Myometrial cell (primary cell): ENCODE measurements at places on chromosomes 5 and 9. TPM values are rescaled to one million over a fixed set of nuclear protein-coding genes. Genes with fewer than 3 reads are reported as not detected.

The PCDHGC3 gene
- total RNA-seq, result 38.6 TPM in 2 replicates

The SLC35D2 gene
- 18.7 and 20.2 TPM in 2 replicates for total RNA-seq

The TMEM252 gene
- total RNA-seq, result not detected in 2 replicates

The DDX4 gene
- not detected in 2 replicates for total RNA-seq

The FGF18 gene
- not detected in 2 replicates for total RNA-seq

The TRMO gene
- total RNA-seq, result 10.7 and 10.8 TPM in 2 replicates

The TEK gene
- 2.3 and 2.6 TPM in 2 replicates for total RNA-seq

The PTPN3 gene
- total RNA-seq, result 0.18 and 0.29 TPM in 2 replicates

The PLPPR1 gene
- total RNA-seq, result not detected in 2 replicates

The PDE6A gene
- total RNA-seq, result not detected in 2 replicates

The OGN gene
- under 0.01 and 0.18 TPM in 2 replicates for total RNA-seq

The ZMAT2 gene
- 37.2 and 37.7 TPM in 2 replicates for total RNA-seq

The NUTM2G gene
- not detected in 2 replicates for total RNA-seq

The PHF24 gene
- not detected in 2 replicates for total RNA-seq

The GPR151 gene
- total RNA-seq, result not detected in 2 replicates

The SPINK4 gene
- not detected in 2 replicates for total RNA-seq

The TXNDC8 gene
- total RNA-seq, result not detected in 2 replicates

The ARL10 gene
- total RNA-seq, result 2.0 and 3.4 TPM in 2 replicates

The TNC gene
- total RNA-seq, result 24.8 and 35.3 TPM in 2 replicates

The CER1 gene
- total RNA-seq, result not detected in 2 replicates

The PCDHA3 gene
- 0.18 and 0.58 TPM in 2 replicates for total RNA-seq

The FOXD4L5 gene
- total RNA-seq, result not detected in 2 replicates

The BTNL3 gene
- total RNA-seq, result not detected in 2 replicates

The SIT1 gene
- total RNA-seq, result not detected in 2 replicates

The AGPAT2 gene
- 64.7 and 73.2 TPM in 2 replicates for total RNA-seq

The LYRM7 gene
- 10.8 and 14.4 TPM in 2 replicates for total RNA-seq

The PRDM9 gene
- not detected in 2 replicates for total RNA-seq

The ARAP3 gene
- 10.1 and 11.5 TPM in 2 replicates for total RNA-seq

The MARCHF11 gene
- not detected in 2 replicates for total RNA-seq

The LHFPL2 gene
- total RNA-seq, result 21.6 and 28.0 TPM in 2 replicates

The LCP2 gene
- total RNA-seq, result not detected in 2 replicates

The OR5C1 gene
- not detected in 2 replicates for total RNA-seq

The AP3B1 gene
- 49.0 and 50.7 TPM in 2 replicates for total RNA-seq
